ENCODE measurements at places on chromosomes 4 and X. TPM values are rescaled to one million over a fixed set of nuclear protein-coding genes. Genes with fewer than 3 reads are reported as not detected.

EXOC1L gene
- total RNA-seq, result not detected

MGAT4D gene
- total RNA-seq, result not detected

GPC4 gene
- 31.4 TPM for total RNA-seq

GLRA2 gene
- total RNA-seq, result not detected

GRCh38 chr4:125826801-125827695 lies 512.3 kb downstream of the FAT4 start:
- H3K27me3 ChIP-seq, result no peaks in the 10 kb centered on the region
- H3K27ac ChIP-seq, result no peak overlapping the region
- no peaks in the 10 kb centered on the region for H3K4me1 ChIP-seq
- DNase-seq, result no peak
- H3K36me3 ChIP-seq, result no peaks in the 10 kb centered on the region
- H3K4me3 ChIP-seq, result no peak overlapping the region

- H3K4me1 ChIP-seq, result no peaks in the 10 kb centered on the region
- no peaks in the 10 kb centered on the region for H3K27me3 ChIP-seq
- H3K27ac ChIP-seq, result no peak overlapping the region
- no peak for DNase-seq
- no peak overlapping the region for H3K4me3 ChIP-seq
These were observed 324.7 kb downstream of the TRIML1 start for GRCh38 chr4:188463909-188464308.

DNA sequence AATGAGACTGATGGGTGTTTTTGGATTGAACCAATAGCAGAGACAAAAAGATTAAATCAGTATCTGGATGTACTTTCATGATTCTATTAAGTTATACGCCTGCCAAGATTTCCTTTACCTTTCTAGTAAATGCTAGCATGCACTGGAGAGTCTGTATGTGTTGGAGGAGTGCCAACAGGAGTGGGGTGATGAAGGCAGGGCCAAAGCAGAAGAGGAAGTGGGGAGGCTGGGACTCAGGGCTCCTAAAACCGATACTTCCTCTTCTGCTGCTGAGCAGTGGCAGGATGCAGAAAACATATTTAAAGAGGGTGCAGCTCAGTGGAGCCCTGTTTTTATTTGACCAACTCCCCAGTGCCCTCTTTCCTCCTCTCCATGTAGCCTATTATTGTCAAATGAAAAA lies 5.6 kb downstream of the CYSLTR1 start:
- DNase-seq, result no peak
- H3K27ac ChIP-seq, result no peak overlapping the region
- no peaks in the 10 kb centered on the region for H3K27me3 ChIP-seq

DNA sequence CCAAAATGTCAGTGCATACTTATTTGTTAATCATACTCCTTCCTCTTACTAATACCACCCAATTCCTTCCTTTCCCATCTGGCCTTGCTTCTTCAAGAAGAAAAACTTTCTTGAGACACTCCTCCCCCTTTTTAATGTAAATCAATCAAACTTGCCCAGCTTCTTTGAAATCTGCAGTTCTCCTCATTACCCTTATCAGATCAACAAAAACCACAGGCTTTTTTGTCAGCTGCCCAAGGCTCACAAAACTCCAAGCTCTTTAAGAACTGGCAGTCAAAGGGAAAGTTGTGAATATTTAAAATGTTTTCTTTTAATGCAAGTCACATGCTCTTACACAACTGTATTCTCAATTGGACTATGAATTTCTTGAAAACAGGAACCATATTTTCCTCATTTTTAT lies 11.3 kb upstream of the MYOZ2 start:
- H3K4me3 ChIP-seq, result no peak overlapping the region
- no peaks in the 10 kb centered on the region for H3K27me3 ChIP-seq
- H3K4me1 ChIP-seq, result no peaks in the 10 kb centered on the region
- no peaks in the 10 kb centered on the region for H3K36me3 ChIP-seq
- DNase-seq, result no peak

DNA sequence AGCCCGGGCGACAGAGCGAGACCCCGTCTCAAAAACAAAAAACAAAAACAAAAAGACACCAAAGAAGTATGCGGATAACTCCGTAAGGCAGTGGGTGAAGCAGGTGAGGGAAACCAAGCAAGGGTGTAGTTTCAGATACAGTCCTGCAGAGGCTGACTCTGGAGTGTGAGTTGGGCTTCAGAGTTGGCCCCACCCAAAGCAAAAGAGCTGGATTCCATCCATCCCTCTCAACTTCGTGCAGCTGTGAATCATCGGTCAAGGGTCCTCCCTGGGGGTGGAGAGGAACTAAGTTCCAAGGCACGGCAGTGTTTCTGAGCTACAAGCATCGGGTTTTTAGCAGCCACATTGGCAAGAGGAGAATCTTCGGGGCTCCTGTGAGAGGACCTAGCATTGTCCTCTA lies 43.9 kb upstream of the FAM9A start:
- H3K36me3 ChIP-seq, result no peaks in the 10 kb centered on the region
- H3K27me3 ChIP-seq, result no peaks in the 10 kb centered on the region
- H3K4me3 ChIP-seq, result no peak overlapping the region
- no peak overlapping the region for H3K27ac ChIP-seq

GRCh38 chr4:138674209-138674608 lies 341.4 kb upstream of the NOCT start:
- H3K4me1 ChIP-seq, result peaks cover 8% of the 10 kb centered on the region
- no peaks in the 10 kb centered on the region for H3K27me3 ChIP-seq
- no peaks in the 10 kb centered on the region for H3K36me3 ChIP-seq
- H3K27ac ChIP-seq, result no peak overlapping the region

DNA sequence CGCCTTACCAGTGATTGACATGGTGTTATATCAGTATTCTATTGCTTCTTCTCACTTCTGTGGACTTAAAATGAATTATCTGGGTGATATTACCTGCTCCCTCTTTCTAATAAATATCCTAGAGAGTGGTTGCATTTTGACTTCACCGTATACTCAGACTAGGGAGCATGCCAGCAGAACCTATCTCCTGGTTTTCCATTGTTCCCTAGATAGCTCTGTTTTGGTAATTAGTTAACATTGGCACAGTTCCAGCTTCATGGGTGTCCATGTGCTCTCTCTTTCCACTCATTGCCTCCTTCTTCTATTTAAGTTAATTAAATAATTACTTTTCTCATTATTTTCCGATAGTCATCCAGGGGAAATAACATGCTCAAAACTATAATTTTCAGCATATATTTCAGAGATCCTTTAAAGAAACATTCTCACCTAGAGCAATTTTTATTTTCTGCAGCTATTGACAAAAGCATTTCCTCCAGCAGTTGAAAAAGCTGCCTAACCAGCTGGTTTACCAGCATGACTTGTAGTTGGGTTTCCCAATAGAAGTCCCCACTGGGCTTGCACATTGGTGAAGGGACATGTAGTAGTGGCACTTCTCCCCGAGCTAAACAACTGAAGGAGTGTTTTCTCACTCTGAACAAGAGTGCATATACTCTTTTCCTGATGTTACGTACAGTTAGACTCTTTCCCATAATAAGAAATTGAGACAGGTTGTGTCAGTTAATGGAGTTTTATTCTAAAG lies 27.9 kb upstream of the PAPSS1 start:
- no peaks in the 10 kb centered on the region for H3K4me1 ChIP-seq
- no peak overlapping the region for H3K4me3 ChIP-seq
- no peak overlapping the region for H3K27ac ChIP-seq
- H3K36me3 ChIP-seq, result no peaks in the 10 kb centered on the region
- no peaks in the 10 kb centered on the region for H3K27me3 ChIP-seq

GRCh38 chr4:76546759-76547742 lies 112.0 kb downstream of the SHROOM3 start:
- H3K4me3 ChIP-seq, result no peak overlapping the region
- peaks cover 7% of the 10 kb centered on the region for H3K4me1 ChIP-seq
- no peak overlapping the region for H3K27ac ChIP-seq
- peak; percentile 56 for DNase-seq
- H3K36me3 ChIP-seq, result no peaks in the 10 kb centered on the region
- no peaks in the 10 kb centered on the region for H3K27me3 ChIP-seq

DNA sequence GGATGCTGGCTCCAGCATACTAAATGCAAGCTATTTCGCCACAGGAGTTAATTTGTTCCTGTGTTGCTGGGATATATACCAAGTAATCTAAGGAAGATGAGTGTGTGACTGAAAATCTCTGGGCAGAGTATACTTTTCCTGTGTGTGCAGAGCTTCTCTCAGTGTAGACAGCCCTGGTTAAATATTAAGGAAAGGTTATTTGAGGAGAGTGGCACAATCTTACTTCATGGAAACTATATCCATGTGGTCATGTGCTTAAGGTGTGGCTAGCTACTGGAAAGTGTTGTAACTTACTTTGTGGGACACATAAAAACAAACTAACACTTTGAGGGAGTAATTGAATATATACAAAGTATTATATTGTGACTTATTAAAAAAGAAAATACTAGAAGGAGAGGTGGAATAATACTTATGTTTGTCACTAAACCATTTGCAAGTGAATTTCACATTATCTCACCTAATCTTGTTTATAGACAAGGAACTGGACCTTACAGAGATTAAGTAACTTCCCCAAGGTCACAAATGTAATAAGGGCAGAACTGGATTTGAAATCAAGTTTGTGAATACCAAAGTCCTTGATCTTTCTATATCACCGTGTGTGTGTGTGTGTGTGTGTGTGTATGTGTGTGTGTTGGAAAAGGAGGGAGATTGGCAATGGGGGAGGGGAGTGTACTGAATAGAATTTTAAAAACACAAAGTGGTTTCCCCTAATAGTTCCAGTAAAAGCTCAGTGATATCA lies 408.2 kb upstream of the NR3C2 start:
- no peaks in the 10 kb centered on the region for H3K4me1 ChIP-seq
- H3K4me3 ChIP-seq, result no peak overlapping the region
- no peaks in the 10 kb centered on the region for H3K36me3 ChIP-seq
- no peaks in the 10 kb centered on the region for H3K27me3 ChIP-seq

GRCh38 chr4:40840985-40841571 lies 91.3 kb downstream of the NSUN7 start:
- no peak for DNase-seq
- peaks cover 6% of the 10 kb centered on the region for H3K4me1 ChIP-seq
- no peaks in the 10 kb centered on the region for H3K27me3 ChIP-seq
- H3K27ac ChIP-seq, result no peak overlapping the region
- peaks cover 6% of the 10 kb centered on the region for H3K36me3 ChIP-seq

- DNase-seq, result no peak
- H3K4me1 ChIP-seq, result no peaks in the 10 kb centered on the region
- no peak overlapping the region for H3K27ac ChIP-seq
- peaks cover 19% of the 10 kb centered on the region for H3K36me3 ChIP-seq
- H3K27me3 ChIP-seq, result no peaks in the 10 kb centered on the region
These were observed 9.5 kb downstream of the CSTF2 start for GRCh38 chrX:100829730-100830129.

GRCh38 chr4:106264331-106264728 lies 51.7 kb downstream of the TBCK start:
- no peak overlapping the region for H3K27ac ChIP-seq
- H3K4me3 ChIP-seq, result no peak overlapping the region
- no peaks in the 10 kb centered on the region for H3K27me3 ChIP-seq
- no peaks in the 10 kb centered on the region for H3K36me3 ChIP-seq
- DNase-seq, result no peak
- H3K4me1 ChIP-seq, result no peaks in the 10 kb centered on the region

- H3K4me1 ChIP-seq, result no peaks in the 10 kb centered on the region
- no peaks in the 10 kb centered on the region for H3K36me3 ChIP-seq
- H3K4me3 ChIP-seq, result no peak overlapping the region
- H3K27me3 ChIP-seq, result no peaks in the 10 kb centered on the region
These were observed 154.2 kb downstream of the RAB28 start for GRCh38 chr4:13329963-13330362.

DNA sequence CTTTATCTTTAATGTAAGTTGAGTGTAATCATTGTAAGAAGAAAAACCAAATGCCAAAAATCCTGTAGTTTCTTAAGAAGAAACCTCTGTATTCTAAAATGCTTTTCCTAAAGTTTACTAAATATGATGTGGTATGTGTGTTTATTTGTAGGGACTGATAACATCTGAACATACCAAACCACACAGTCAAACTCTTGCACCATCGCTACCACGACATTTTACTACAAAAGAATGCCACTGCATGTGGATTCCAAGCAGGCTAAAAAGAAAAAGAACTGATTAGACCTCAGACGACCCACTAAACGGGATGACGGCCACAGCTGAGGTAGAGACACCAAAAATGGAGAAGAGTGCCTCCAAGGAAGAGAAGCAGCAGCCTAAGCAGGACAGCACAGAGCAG lies 46.1 kb downstream of the LAS1L start:
- no peak overlapping the region for H3K27ac ChIP-seq
- H3K4me3 ChIP-seq, result no peak overlapping the region
- no peaks in the 10 kb centered on the region for H3K4me1 ChIP-seq
- no peaks in the 10 kb centered on the region for H3K36me3 ChIP-seq

DNA sequence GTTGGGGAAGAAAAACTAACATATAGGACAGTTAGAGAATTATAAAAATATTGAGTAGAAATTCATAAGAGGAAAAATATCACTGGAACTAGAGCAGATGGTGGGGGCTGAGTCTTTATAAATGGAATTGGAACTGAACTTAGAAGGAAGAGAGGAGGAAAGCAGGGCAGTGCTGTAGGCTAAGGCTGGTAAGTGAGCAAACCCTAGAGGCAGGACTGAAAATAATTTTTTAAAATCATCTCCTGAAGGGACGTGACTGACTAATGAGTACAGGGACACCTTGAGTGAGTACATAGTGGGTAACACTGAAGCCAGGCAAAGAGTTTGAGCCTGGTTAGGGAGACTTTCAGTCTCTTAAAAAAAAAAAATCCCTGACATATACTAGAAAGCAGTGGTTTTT lies 63.3 kb downstream of the GALNT7 start:
- H3K4me3 ChIP-seq, result no peak overlapping the region
- no peaks in the 10 kb centered on the region for H3K27me3 ChIP-seq
- peaks cover 6% of the 10 kb centered on the region for H3K4me1 ChIP-seq
- no peak overlapping the region for H3K27ac ChIP-seq
- no peak for DNase-seq

DNA sequence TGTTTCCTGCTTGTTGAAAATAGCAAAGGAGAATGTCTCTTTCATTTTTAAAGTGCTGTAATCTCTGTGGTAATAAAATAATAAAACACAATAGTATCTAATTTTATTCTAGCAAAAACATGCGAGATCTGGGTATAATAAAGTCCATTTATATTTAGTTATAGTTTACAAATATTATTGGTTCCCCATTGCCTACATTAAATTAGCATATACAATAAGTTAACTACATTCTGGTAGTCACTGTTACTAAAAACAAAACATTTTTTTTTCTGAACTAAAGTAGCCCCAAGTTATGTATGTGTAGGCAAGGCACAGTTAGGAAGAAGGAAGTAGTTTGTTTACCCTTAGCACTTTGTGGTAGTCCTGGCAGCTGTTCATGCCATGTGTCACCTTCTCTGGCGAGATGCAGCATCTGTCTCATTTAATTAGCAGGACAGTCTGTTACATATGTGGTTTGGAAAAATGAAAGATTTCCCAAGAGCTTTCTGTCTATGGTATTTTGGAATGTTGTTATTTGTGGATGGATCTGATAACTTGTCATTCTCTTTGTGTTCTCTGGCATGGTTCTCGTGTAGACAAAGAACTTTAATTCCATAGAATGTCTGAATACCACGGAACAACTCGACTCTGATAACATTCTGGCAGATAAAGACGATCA lies 231.3 kb upstream of the PITX2 start:
- DNase-seq, result no peak
- H3K36me3 ChIP-seq, result no peaks in the 10 kb centered on the region

DNA sequence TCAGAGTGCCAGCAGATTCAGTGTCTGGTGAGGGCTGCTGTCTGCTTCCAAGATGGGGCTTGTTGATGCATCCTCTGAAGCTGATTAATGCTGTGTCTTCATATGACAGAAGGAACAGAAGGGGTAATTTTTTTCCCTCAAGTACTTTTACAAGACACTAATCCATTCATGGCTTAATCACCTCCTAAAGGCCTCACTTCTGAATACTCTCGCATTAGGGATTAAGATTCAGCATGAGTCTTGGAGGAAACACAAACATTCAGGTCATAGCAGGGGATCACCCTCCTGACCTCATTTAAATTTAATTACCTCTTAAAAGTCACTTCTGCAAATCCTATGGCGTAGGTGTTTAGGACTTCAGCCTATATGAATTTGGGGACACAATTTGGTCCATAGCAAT lies 1145.5 kb upstream of the PCDH10 start:
- DNase-seq, result no peak
- no peaks in the 10 kb centered on the region for H3K27me3 ChIP-seq
- H3K36me3 ChIP-seq, result no peaks in the 10 kb centered on the region
- H3K4me1 ChIP-seq, result no peaks in the 10 kb centered on the region
- no peak overlapping the region for H3K27ac ChIP-seq

Measured in upper lobe of left lung (tissue), 6 donors.